KG1 (cell line): ENCODE measurements at places on chromosomes 5 and 9.

- no peak for DNase-seq
Measured at GRCh38 chr9:99809586-99810319, 11.9 kb upstream of the NR4A3 start.

- DNase-seq = no peak
Measured at GRCh38 chr5:21263361-21263760, 1275.4 kb upstream of the CDH18 start.

DNA sequence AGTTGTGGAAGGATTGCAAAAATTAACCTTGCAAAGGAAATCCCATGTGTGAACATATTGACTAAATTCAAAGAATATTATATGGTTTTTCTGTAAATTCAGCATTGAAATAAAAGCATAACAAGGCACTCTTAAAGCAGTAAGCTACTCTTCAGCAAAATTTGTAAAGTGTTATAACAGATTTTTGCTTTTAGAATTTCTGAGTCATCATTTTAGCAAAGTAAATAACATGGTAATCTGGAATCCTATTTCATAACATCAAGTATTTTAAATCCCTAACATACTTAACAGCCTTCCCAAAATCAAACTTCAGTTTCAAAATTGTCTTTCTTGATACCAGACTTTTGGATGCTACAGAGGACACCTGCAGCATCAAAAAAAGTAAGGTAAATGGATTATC, 436.0 kb upstream of the CDH9 start:
- DNase-seq = no peak

- no peak for DNase-seq
Measured at GRCh38 chr5:109242518-109242917, 167.3 kb downstream of the PJA2 start.

DNA sequence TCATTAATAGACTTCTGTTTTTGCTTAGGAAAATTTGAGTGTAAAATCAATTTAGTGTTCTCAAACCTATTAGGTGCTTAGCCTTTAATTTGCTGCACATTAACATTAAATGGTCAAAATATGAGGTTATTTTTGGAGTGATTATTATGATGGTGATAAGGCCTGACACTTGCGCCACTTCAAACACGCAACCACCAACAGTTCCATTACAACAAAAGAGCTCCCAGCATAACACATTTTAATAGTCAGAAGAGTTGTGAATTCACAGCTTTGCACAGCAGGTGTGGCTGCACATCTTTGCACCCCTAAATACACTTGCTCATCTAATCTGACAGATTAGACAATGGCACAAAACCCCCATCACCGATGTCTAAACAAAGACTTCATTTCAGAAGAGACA, 940.7 kb downstream of the NR2F1-AS1 start:
- no peak for DNase-seq

GRCh38 chr9:89801341-89801740, 196.5 kb downstream of the GADD45G start:
- no peak for DNase-seq

DNA sequence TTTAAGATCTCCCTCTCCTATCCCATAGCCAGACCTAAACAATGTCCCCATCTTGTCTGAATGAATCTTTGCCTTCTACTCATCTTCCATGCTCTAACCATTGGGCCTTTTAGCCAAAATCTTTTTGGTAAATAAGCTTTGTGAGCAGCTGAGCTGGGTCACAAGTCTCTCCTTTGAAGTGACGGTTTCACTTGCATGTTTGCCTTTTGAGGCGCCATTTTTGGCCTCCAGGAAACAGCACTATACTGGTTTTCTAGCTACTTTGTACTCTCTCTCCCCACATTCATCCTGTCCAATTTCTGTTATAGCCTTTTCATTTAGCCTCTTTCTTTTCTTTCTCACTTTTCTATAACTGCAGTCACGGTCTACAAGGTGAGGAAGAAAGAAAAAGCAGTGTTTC, 195.5 kb upstream of the C9orf72 start:
- DNase-seq = no peak

DNA sequence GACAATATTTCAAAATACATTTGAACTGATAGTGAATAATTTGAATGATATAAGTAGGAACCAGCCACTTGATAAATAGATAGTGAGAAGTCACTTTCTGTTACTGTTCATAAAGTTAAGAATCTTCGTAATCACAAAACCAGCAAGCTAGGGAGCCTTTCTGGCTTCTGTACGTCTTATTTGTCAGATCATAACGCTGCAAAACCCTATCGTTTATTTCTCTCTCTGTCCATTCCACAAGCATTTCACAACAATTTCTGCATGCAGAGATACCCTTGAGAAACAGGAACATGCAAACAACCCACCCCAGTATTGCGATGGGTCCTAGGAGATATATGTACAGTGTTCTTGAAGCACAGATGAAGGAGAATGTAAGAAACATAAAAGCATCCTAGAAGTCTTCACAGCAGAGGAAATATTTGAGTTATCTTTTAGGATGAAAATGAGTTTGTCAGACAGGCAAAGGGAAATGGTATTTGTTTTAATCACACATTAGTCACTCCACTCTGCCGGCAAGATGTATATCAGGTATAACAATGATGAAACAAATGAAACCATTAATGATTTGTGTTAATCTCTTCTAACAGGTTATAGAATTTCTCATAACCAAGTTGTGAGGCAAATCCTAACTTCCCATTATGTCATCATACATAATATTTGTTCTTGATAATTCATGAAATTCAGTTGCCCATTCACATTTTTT, 668.7 kb upstream of the FTMT start:
- DNase-seq = no peak
